ENCODE measurements at places on chromosomes 2 and 18.

- no peak for DNase-seq
These were observed 20.8 kb downstream of the EIF2AK3 start for GRCh38 chr2:88606371-88607030.

GRCh38 chr2:199439066-199439465 is 18.7 kb downstream of the SATB2 start:
- no peak for DNase-seq

- no peak for DNase-seq
These were observed 35.8 kb upstream of the ARHGAP25 start for GRCh38 chr2:68698567-68699377.

DNA sequence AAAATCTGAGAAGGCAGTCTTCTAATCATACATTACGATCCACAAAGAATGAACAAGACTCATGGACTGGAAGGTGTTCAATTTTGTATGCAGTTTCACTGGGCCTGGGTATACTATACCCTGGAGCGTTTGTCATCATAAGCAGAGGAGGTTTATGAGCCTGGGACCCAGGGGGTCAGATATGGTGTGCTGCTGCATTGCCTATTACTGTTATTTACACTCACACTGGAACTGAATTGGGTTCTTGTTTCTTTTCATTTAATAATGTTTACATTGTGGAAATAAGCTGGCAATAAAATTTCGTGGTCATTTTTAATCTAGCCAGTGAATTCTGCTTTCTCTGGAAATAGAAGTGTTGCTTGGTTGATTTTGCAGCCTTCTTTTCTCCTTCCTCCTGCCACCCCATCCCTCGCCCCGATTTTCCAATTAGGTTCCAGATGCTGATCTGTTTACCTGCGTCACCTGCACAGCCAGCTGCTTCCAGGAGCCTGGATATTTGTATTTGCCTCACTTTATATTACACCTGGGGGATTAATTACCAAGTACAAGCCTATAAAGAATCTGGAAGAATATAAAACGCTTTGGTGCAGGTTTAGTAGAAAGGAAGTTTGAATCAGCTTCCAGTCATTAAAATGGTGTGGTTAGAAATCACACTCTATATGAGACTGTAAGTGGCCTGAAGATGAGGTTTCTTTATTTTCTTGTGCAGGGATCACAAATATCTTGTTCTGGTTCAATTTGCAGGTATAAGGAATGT is 234.4 kb downstream of the SOCS6 start:
- no peak for DNase-seq

GRCh38 chr2:216545359-216545758 is 46.7 kb downstream of the RPL37A start:
- no peak for DNase-seq

GRCh38 chr2:27796791-27797765 is 25.6 kb downstream of the MRPL33 start:
- no peak for DNase-seq

DNA sequence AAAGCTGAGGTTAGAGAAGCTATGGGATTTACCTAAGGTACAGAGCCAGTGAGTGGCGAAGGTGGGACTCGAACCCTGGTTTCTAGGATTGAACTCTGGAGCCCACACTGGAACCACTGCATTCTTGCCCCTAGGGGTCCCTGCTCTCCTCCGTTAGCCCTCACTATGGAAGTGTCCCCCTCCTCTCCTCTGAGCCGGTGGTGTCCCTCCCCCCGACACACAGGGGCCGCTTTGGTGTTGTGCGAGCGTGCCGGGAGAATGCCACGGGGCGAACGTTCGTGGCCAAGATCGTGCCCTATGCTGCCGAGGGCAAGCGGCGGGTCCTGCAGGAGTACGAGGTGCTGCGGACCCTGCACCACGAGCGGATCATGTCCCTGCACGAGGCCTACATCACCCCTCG is 8.5 kb upstream of the GMPPA start:
- DNase-seq, result no peak

DNA sequence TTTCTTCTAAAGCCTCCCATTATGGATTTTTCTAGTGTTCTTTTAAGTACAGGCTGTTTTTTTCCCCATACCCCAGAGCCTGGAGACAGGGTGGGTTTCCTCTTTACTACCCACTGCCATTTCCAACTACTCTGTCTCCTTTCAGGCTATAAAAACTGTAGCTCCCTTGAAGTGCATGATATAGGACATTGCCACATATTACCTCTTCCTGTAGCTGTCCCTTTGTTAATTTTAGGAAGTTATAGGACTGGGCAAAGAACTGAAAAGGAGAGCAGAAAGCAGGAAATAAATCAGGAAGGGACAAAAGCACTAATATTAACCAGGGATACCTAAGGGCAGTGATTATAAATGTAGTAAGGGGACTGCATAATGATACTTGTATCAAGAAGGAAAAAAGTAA is 54.1 kb downstream of the VIL1 start:
- DNase-seq, result no peak

DNA sequence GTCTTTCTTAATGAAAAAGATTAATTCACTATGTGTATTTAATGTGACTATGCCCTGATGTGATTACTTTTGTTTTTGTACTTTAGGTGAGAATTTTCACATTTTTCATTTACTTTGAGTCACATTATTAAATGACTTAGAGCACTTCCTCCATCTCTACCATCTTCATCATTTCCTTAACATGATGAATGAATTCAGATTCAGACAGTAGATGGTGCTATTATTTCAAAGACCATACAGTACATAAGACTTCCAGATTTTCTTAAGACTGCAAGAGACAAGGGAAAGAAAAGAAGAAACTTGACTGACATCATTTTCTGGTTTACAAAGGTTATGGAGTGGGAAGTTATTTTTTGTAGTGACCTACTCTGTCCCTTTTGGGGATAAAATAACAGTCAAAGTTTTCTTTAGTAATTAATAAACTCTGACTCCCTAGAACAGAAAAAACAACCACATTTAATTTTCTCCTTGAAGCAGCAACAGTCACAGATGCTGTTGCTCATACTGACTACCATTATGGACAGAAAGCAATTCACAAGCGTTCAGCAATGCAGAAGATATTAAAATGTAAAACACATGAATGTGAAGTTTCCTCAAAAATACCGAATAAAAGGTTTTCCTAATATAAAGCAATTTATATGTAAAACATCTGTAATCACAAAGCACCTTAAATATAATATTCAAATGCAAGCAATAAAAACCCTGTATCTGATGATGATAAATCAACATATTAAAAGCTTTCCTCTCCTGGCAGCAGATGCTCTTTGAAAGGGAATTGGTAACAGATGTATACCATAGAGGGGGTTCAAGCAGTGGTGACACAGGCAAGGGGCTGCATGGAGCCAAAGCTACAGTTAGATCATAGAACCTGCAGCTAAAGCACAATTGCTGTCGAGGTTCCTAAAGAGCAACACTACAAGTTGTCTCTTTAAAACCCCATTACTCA is 1010.9 kb upstream of the NXPH2 start:
- no peak for DNase-seq

DNA sequence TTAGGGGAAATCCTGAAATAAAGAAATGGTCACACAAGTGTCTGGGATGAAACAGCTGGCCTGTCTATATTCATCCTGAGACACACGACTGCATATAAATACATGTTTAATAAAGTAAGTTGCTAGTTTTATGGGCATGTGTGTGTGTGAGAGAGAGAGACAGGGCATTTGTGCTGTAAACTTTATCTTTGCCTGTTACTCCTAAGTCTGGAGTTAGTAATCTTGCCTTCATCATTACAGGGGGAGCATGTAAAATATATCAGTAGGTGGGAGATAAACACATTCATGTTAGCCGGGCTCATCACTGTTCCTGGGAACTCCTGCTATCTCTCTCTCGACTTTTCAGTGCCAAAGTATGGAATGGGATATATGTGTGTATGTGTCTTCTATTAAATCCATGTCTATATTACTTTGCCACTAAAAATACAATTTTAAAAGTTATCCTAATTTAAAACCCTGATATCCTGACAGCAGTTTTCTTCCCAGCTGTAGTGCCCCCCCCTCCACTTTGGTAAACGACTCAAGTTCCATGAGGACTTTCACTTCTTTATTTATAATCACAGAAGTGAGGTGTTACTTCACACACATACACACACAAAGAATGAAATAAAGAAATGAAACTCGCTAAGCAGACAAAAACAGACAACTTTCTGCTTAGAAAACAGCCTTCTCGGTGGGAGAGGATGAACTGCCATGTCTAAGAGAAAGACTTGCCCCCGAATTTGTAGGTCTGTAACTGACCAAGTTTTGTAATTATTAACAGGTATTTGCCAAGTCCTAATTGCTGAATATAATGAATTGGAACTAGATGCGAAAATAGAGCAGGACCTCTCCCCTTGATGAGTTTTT is 947 bp downstream of the ZEB2 start:
- DNase-seq, result no peak

GRCh38 chr2:148640767-148641166 is 3.8 kb upstream of the EPC2 start:
- no peak for DNase-seq

- no peak for DNase-seq
These were observed 36.6 kb upstream of the NDUFV2 start for GRCh38 chr18:9065864-9066263.

DNA sequence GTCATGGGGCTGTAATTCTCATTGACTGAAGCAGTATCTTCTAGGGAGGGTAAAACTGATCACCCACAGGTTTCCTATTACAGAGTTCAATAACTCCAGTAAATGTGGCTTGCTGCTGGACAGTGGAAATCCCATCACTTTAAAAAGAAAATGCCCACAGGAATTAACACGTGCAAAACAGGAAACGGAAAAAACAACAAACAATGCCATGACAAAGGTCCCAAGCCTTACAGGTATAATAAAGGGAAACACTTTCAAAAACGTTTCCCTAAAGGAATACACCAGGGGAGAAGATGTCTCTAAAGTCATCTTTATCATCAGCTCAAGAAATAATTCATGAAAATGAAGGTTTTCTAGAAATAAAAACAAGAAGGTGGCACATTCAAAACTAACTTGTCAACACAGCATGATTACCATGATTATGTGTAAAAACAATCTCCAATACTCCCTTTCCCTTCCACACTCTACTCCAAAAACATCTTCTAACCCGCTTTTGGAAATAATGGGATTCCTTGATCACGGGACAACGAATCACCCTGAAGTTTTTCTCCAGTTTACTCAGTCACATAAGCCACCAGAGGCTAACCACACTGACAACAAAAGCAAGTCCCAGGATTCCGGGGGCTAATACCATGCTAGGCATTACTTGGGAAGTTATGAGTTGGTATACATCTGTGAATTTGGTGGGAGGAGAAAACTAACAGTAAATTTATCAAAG is 167.9 kb downstream of the TCF4 start:
- DNase-seq, result no peak

DNA sequence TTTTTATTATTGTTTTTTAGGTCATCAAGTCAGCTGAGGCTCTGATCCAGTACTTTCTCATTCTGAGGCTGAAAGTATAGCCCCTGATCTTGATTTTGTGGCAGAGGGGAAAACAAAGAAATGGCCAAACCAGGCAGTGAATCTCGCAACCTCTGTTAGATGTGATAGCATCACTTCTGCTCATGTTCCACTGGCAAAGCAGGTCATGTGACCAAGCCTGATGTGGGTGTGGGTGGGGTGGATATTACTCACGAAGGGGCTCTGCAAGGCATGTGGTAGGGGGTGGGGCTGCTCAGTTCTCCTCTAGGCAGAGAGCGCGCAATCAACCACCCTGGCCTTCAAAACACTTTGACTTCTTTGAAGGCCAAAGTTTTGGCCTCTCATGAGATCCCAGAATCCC is 254.2 kb downstream of the MYCN start:
- no peak for DNase-seq

DNA sequence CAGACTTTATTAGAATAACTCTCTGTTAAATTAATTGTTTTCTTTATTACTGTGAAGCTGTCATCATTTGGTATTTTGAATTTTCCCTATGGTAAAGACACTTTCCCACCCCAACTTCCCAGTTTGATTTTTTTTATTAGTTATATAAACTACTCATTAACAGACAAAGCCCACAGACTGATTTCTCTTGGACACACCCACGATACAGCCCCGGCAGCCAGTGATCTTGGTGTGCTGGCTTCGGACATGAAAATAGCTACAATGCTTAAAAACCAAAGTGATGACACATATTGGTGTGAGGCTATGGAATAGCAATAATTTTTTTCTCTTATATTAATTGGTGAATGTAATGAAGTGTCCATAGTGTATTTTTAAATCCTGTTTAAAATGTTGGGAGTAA is 225.4 kb upstream of the SIX3 start:
- DNase-seq, result no peak

DNA sequence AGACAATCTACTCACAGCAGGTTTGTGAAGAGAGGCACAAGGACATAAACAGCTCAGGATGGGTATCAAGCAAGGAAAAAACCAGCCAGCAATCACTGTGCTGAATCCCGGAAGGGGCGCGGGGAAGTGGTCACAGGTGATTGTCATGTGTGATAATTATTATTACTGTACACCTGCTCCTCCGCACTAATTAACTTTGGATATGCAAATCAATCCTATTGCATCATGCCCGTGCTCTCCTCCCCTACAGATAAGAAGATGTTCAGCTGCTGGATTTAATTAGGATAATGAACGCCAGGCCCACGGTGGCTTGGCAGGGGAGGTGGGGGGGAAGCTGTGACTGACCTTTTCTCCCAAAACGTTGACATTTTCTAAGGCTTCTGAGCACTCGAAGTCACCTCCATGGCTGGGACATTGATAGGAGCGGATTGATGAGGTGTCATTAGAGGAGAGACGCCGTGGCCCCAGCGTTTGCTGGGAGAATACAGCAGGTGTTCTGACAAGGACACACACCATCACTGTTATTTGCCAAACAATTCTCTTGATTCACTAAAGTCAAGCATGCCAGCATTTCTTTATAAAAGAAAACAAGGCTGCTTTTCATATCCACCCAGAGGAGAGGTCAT is 160.3 kb upstream of the VRK2 start:
- DNase-seq, result no peak

- no peak for DNase-seq
These were observed 190.4 kb downstream of the PLCL1 start for GRCh38 chr2:197994751-197995150.

GRCh38 chr2:46780801-46781445 is 134.7 kb downstream of the MCFD2 start:
- DNase-seq, result peak; percentile 49

- DNase-seq, result peak; percentile 27
These were observed 2.0 kb downstream of the HPCAL1 start for GRCh38 chr2:10304458-10305253.

- no peak for DNase-seq
These were observed 8.1 kb upstream of the ARHGAP15 start for GRCh38 chr2:143121079-143121478.

DNA sequence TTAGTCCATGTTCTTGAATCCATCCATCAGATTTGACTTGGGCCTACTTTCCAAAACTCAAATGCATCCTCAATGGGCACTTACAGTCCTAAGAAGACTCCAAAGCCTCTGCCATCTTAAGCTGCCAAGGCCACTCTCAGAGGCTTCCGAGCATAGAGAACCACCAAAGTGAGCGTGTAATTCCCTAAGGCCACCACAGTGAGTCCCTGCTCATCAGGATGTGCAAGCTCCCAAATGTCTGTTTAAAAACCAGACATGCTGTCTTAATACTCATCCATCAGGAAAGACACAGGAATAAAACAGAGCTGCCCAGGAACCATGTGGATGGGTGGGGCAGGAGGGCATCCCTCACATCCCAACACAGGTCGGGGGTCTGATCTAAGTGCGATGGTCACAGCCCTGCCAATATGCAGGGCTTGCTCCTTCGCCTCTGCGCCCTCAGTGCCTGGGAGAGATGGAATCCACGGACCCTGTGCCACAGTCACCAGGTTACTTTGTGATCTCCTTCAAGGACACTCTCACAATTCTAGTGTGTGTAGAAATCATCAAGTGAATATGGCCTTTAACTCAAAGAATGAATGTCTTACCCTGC is 80.4 kb downstream of the POLR1A start:
- DNase-seq, result no peak

All from nephron progenitor cell (in vitro differentiated cells).